Activated naive CD4-positive, alpha-beta T cell treated with anti-CD3 and anti-CD28 coated beads, Interleukin-2, amount 50 U/mL, for 72 hours (primary cell): ENCODE measurements at places on chromosomes 16 and 17. TPM values are rescaled to one million over a fixed set of nuclear protein-coding genes. Genes with fewer than 3 reads are reported as not detected.
A peak's percentile ranks its signal among the peaks of the same experiment; 100 is the strongest.

The PLXDC1 gene
- total RNA-seq, result 1.5 TPM

The SBK1 gene
- total RNA-seq, result 4.2 TPM

The ANKRD40 gene
- 25.6 TPM for total RNA-seq

The RABEP1 gene
- total RNA-seq, result 52.1 TPM

The MYH8 gene
- not detected for total RNA-seq

The MT4 gene
- total RNA-seq, result not detected

The ODAD4 gene
- total RNA-seq, result 2.0 TPM

GRCh38 chr17:29665481-29665810, 42.7 kb upstream of the CORO6 start:
- no peak for DNase-seq

- no peak for DNase-seq
Measured at GRCh38 chr17:13395346-13395745, 206.4 kb downstream of the HS3ST3A1 start.

DNA sequence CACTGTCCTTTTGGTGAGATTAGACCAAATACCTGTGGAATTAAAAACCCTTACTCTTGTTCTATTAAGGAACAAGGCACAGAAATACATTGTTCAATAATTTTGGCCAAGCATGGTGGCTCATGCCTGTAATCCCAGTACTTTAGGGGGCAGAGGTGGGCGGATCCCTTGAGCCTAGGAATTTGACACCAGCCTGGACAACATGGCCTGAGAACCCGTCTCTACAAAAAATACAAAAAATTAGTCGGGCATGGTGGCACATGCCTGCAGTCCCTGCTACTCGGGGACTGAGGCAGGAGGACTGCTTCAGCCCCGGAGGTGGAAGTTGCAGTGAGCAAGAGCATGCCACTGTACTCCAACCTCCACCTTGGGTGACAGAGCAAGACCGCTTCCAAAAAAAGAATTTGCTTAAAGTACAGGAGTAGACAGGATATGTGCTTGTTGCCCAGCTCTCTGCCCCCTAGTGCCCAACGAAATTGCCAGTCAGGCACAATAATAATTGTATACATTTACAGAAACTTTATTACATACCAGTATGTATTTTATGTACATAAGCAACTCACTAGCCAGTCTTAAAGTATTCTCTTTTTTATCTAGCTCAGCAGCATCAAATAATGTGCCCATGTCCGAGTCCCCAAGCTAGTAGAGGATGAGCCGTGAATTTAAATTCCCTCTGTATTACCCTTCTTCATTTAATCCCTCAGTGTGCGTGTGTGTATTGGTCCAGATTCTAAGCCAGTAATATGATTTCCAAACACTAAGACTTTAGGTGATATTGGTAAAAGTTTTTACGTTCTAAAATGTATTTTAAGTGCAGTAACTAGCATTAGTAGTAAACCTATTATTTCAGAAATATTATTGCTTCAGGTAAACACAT, 1.4 kb downstream of the THUMPD1 start:
- DNase-seq, result no peak

- no peak for DNase-seq
Measured at GRCh38 chr16:17251496-17251895, 219.3 kb downstream of the XYLT1 start.

DNA sequence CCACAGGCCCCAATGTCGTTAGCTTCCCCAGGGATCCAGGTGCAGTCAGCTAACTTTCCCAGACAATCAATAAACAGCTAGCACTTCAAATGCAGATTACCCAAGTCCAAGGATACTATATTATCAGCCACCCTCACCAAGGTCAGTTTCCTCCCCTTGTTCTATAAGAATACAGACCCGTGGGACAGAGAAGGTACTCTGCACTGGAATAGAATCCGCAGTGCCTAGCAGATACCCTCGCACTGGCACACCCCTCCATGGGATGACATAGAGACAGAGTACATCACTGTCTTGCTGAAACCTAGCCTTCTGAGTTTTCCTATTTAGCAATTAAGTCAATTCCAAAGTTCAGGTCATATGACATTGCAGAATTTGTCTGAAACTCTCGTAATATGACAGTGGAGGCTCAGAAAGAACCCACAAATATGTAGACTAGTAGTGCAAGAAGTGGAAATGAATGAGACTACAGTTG, 40.0 kb upstream of the ABCA10 start:
- no peak for DNase-seq

DNA sequence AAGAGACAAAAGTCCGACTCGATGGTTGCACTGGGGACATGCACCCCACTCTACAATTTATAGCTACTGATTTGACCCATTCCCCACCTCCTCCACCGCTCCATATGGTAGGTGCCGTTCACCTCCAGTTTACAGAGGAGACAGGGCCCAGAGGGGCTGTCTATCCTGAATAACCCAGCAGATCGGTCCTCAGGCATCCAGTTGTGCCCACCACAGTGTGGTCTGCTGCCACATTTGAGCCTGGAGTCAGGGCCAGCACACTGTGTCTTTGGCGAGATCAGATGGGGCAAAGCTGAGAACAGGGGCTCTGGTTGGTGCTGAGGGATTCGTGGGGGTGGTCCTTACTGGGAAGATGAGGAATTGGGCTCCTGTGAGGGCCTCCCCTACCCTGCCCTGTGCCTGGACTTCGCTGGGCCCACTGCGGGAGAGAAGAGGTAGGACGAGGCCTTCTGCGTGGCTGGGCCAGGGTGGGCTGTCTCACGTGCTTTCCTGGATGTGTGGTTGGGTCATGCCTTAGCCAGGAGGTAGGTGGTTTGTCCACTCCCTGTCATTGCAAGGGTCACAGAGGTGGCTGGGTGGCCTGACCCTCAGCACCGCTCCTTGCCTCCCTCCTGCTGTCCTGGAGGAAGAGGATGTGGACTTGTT, 2.8 kb downstream of the ADCY7 start:
- no peak for DNase-seq

DNA sequence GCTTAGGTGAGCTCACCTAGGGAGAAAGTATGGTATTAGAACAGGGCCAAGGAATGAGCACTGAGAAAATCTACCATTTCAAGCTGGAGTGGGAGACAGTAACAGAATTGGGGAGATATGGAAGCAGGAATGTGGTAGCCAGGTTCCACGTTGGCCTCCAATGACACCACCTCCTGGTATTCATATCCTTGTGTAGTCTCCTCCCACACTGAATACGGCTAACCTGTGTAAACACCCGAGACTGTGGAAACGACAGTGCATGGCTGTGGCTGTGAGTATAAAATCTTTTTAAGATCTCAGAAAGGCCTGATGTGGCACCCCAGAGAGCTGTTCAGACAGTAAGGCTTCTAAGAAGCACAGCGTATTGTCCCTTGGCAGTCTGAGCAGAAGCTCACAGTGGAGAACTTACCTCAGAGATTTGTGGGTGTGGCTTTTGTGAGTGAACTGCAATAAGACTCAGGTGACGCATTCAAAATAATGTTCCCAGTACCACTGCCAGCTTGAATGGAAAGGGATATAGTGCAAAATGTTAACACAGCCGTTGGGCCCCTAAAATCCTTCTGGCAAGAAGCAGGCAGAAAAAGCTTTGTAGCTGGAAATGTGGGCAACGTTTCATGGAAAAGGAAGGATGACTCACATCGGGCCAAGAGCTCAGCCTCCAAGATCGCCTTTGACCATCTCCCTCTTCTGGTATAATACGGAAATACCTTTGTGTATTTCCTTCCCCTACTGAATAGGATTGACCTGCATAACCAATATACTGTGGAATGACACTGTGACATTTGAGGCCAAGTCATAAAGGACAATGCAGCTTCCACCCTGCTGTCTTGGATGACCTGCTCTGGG, 14.4 kb downstream of the SDR42E1 start:
- no peak for DNase-seq

- DNase-seq, result no peak
Measured at GRCh38 chr16:57411362-57411976, 6.9 kb downstream of the CCL17 start.

DNA sequence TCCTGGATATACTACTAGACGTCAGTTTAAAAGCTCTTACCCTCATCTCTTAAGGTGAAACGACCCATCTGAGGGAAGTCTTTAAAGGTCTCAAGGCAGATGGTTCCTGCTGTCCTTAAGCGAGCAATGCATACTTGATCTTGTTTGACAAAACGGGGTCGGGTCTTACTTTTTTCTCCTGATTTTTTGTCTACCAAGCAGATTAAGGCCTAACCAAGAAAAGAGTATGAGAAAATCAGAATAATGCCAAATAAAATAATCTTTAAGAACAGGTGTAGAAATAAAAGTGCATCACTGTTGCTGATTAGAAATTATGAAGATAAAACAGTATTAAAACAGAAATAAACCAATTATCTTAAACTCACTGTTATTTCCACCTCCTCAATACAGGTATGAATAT, 24.4 kb upstream of the RSL1D1 start:
- no peak for DNase-seq

- no peak for DNase-seq
Measured at GRCh38 chr16:84507011-84507982, 2.8 kb upstream of the MEAK7 start.

- DNase-seq, result no peak
Measured at GRCh38 chr16:83852774-83853173, 45.0 kb downstream of the HSBP1 start.

- no peak for DNase-seq
Measured at GRCh38 chr16:3597226-3597625, 14.2 kb downstream of the SLX4 start.

GRCh38 chr16:53583401-53583800, 80.4 kb upstream of the AKTIP start:
- DNase-seq, result no peak

DNA sequence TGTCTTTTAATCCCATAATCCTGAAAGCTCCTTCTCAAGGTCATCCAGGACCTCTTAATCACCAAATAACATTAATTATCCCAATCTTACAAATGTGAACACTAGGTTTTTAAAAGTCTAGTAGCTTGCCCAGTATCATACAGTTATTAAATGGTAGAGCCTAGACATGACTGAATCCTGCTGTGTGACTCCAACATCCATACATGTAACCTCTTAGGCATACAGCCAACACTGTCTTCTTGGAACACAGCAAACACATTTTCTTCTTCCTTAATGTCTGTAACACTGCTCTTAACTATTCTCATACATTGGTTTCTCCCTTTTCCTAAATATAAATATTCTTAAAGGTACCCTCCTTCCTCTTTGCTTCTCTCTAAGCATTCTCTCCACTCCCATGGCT, 13.7 kb downstream of the BRIP1 start:
- DNase-seq, result no peak

- DNase-seq, result no peak
Measured at GRCh38 chr16:66468321-66468965, 41.3 kb downstream of the BEAN1 start.

- no peak for DNase-seq
Measured at GRCh38 chr17:20063665-20064648, 54.8 kb downstream of the SPECC1 start.

DNA sequence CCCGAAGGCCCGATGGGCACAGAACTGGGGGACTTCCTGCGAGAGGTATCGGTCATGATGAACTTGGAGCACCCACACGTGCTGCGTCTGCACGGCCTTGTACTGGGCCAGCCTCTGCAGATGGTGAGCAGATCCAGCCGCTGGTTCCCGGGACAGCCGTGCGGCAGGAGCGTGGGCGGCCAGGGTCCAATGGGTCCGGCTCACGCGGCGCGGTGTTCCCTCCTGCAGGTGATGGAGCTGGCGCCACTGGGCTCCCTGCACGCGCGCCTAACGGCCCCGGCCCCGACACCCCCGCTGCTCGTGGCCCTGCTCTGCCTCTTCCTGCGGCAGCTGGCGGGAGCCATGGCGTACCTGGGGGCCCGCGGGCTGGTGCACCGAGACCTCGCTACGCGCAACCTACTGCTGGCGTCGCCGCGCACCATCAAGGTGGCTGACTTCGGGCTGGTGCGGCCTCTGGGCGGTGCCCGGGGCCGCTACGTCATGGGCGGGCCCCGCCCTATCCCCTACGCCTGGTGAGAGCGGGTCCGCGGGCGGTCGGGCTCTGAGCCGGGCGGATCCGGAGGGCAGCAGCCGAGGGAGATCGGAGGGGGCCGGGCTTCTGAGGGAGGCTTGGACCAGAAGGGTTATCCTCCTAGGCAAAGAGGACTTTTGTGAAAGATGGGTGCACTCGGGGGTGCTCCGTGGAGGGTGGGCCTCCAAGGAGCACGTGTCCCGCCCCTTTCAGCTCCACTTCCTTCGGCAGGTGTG, 3.0 kb downstream of the TNK1 start:
- peak; percentile 79 for DNase-seq

- DNase-seq, result peak; percentile 37
Measured at GRCh38 chr16:56669005-56669839, at the start of gene MT1H. TSS of gene MT1H (plus strand) at chr16:56669814. CDS start at chr16:56669885, 71 bp downstream.

GRCh38 chr16:87407511-87408112, 15.5 kb downstream of the MAP1LC3B start:
- DNase-seq, result no peak

- DNase-seq, result no peak
Measured at GRCh38 chr17:332558-333322, 19.9 kb downstream of the RPH3AL start.

GRCh38 chr17:42153919-42154742, 658 bp downstream of the RAB5C start:
- no peak for DNase-seq

DNA sequence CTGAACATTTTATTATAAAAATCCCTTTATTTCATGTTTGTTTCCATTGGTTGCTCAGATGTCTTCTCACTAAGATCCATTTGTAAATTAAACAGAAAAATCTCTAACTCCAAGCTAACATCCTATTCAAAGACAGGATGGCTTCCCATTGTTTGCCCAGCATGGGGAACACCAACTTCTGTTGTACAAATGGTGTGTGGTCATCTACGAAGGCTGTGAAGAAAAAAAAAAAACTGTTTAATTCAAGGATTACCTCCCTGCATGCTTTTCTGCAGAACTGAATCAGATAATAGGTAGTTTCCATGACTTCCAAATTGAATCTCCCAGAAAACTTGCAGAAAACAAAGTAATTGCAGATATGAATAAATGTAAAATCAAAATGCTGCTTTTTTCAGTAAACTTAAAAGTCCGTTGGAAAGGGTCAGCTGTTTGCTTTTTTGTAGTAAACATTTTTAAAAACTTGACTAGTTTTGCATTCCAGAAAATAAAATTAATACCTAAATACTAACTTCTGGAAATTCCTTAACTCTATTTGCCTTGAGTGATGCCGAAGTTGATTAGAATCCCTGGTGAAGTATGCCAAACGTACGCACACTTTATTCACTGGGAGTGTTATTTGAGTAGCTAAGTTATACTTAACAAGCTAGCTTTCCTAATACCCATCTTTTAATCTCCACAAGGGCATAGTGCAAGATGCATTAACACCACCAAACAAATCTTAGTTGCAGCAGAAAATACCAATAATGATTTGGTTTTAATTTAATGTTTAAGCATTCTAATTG, 7.7 kb downstream of the SALL1 start:
- no peak for DNase-seq

DNA sequence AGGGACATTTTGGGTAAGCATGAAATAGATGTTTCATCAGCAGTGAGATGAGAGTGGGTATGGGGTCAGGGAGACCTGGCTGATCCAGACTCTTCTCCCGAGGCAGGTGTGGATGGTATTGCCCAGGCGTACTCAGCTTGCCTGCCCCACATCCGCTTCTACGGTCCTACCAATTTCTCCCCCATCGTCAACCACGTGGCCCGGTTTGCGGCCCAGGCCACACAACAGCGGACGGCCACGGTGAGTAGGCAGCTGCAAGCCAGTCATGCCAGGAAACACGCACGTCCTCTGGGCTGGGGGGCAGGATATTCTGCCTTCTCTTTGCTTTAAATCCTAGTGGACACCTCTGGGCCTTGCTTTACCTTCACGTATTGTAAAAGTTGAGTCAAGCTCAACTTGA, 44.7 kb downstream of the CPNE2 start:
- no peak for DNase-seq
